ENCODE measurements at places on chromosomes 5 and 9.

DNA sequence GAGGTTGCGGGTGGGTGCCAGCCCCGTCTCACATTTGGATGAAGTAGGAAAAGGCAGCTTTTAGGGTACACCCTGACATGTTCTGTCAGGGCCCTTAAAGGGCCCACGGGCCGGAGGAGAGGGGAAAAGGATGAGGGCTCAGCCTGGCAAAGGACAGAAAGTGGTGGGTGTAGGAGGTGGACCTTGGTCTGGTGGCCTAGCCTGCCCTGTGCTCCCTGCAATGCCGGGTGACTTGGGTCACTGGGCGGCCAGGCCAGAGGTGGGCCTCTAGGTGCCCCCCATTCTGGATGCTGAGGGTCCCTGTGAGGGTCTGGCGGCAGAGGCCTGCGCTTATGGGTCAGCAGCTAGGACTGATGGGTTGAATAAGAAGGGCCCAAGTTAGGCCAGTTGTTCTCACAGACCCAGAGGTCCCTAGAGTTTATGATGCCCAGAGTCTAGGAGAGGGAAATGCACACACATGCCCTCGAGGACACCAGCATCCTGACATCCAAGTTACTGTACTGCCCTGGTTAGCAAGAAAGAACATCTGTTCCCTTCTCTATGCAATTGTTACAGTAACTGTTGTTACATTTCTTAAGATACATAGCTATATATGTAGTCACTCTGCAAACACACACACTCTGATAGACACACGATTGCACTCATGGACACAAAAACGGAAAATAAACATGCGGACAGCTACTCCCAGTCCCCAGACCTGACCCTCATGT, 12.5 kb downstream of the TRIM7 start:
- DNase-seq = no peak

- DNase-seq = peak; percentile 28
These were observed 2.5 kb upstream of the PSMD5 start for GRCh38 chr9:120845255-120845654.

GRCh38 chr5:118919016-118919415, 69.3 kb downstream of the DTWD2 start:
- no peak for DNase-seq

DNA sequence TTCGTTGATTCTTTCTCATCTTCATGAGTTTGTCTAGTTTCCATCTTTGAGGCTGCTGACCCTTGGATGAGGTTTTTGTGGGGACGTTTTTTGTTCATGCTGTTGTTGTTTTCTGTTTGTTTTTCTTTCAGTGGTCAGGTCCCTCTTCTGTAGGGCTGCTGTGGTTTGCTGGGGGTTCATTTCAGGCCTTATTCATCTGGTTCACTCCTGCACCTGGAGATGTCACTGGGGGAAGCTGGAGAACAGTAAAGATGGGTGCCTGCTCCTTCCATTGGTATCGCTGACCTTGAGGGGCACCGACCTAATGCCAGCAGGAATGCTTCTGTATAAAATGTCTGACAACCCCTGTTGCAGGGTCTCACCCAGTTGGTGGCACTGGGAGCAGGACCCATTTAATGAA, 8.5 kb downstream of the OR1N2 start:
- no peak for DNase-seq

DNA sequence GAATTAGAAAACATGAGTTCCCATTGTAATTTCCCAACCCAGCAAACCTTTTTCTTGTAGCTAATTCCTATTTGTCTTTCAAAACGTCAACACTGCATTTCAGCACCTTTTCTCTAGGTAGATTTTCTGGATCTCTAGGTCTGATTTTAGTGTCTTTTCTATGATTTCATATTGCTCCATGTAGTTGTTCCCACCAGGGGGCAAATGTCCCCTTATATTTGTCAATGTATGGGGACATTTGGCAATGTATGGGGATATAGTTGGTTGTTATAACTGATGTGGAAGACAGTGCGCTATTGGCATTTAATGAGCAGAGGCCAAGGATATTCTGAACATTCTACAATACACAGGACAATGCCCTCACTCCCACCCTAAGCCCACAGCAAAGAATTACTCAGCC, 273.9 kb upstream of the ADRA1B start:
- no peak for DNase-seq

- DNase-seq = no peak
These were observed 317.1 kb downstream of the ASTN2 start for GRCh38 chr9:117097761-117098160.

GRCh38 chr5:45512521-45512920, 183.7 kb downstream of the HCN1 start:
- no peak for DNase-seq

- DNase-seq = no peak
These were observed 102.2 kb upstream of the DAB2 start for GRCh38 chr5:39526914-39527477.

DNA sequence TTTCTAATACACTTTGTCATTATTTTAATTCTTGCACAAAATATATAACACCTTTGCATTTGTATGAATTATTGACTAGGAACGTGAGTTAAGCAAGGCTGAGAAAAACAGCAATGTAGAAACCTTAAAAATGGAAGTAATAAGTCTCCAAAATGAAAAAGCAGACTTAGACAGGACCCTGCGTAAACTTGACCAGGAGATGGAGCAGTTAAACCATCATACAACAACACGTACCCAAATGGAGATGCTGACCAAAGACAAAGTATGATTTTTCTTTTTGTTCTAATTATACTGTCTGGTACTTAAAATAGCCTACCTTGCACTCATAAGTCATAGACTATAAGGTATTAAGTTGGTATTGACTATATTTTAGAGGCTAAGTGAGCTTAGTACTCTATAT, 34.4 kb downstream of the RAD50 start:
- no peak for DNase-seq

- no peak for DNase-seq
These were observed 338.5 kb downstream of the PLK2 start for GRCh38 chr5:58121391-58121790.

- no peak for DNase-seq
These were observed 14.3 kb upstream of the SLC36A3 start for GRCh38 chr5:151317871-151318270.

DNA sequence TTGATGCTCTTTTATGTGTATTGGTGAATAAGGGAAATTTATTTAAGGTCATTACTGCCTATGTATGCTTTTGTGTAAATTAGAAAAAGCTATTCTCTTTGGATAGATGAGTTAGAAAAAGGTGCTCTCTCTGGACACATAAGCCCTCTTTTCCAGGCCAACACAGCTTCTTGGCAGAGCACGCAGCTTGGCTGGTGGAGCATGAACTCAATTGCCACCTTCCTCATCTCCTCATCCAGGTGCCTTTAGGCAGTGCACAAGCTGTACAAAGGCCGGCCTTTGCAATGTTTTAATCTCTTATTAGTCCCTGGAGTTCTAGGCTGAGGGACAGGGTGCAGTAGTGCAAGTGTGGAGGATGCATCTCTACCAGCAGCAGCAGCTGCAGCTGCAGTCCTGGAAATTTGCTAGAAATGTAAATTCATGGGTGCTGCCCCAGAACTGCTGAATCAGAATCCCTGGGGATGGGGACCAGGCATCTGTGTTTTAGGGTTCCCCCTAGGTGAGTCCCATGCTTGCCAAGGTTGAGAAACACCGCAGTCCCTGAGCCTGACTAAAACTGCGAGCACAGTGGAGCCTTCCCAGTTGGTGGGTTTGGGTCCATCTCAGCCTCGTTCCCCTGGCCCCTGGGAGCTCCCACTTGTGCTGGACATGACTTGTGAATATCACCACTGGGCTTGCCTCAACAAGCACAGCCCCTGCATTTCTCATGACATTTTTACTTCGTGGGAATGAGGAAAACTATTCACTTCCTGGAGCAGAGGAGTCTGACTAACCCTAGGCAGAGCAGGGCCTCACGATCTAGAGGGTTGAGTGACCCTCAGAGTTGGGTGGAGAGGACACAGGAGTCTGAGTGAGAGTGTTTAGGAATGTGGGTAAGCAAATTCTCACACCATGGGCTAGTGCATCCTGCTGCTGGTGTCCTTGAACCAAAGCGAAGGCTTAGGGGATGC, 272.3 kb downstream of the ZSWIM6 start:
- DNase-seq = no peak

DNA sequence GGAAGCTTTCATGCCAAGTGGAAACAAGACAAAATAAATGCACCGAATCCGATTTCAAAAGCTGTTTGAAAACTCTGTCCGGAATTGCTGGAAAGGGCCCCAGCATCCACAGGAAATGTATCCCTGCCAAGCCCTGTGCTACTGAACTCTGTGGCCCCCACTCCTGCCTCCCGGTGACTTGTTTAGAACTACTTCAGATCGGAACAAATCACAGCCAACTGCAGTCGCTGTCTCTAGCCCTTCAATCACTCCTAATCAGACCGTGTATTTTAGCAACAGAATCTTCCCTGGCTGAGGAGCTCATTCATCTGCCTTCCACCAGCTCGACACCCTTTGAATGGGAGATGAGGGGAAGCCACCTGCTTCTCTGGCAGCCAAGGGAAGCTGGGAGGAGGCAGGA, 94.1 kb downstream of the KCNIP1 start:
- no peak for DNase-seq

DNA sequence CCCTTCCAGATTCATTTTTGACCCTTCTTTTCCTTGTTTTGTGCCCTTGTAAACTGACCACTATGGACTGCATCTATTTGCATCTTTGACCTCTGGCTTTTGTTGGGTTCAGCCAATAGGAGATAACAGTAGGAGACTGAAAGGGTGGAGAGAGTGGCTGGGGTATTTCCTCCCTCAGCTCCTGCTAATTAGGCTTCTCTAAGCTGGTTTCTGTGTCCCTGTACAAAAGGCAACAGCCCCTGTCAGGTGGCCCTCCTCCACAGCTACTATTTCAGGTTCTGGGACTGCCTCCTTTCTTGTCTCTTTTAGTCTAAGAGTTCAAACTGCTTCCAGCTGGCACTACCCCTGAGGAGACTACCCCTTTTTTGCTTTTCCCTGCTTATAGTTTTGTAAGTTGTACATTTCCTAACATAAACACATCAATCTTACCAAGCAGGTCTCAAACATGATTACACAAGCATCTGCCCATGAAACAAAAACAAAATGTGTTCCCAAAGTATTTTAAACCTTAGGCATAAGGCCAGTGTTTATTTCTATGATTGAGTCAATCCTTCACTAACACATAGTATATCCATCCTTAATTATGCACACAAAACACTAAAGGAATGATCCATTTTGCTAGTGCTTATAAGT, 262.0 kb upstream of the TRPM3 start:
- no peak for DNase-seq

Data from activated CD4-positive, alpha-beta T cell treated with anti-CD3 and anti-CD28 coated beads, Interleukin-2, amount 50 U/mL, for 4 hours (primary cell).